ENCODE measurements at places on chromosomes 5 and 9.

- DNase-seq: no peak
Measured at GRCh38 chr5:116497631-116498030, 77.0 kb downstream of the SEMA6A start.

- no peak for DNase-seq
Measured at GRCh38 chr5:134462047-134462575, 50.4 kb upstream of the CDKN2AIPNL start.

GRCh38 chr5:123876276-123876790 is 364.4 kb downstream of the CSNK1G3 start:
- no peak for DNase-seq

DNA sequence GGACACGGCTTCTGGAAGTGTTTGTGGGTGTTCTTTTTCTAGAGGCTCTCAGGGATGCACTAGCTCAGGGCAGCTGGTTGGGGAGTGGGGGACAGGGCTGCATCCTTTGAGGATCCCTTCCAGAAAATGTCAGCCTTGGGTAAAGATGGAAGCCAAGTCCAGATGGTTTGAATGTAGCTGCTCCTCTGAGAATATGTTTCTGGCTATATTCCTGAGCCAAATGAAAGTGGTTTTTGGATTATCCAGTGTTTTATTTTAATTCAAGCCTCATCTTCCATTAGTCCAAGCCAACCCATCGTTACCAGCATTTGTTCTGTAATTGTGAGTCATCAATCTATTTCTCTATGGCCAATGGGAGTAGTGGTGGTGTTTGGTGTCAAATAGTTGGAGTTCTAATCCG is 70.4 kb downstream of the SPRY4 start:
- no peak for DNase-seq

GRCh38 chr9:87594194-87594593 is 96.5 kb downstream of the DAPK1 start:
- DNase-seq: no peak

- DNase-seq: no peak
Measured at GRCh38 chr9:123426406-123426805, 70.4 kb downstream of the CRB2 start.

DNA sequence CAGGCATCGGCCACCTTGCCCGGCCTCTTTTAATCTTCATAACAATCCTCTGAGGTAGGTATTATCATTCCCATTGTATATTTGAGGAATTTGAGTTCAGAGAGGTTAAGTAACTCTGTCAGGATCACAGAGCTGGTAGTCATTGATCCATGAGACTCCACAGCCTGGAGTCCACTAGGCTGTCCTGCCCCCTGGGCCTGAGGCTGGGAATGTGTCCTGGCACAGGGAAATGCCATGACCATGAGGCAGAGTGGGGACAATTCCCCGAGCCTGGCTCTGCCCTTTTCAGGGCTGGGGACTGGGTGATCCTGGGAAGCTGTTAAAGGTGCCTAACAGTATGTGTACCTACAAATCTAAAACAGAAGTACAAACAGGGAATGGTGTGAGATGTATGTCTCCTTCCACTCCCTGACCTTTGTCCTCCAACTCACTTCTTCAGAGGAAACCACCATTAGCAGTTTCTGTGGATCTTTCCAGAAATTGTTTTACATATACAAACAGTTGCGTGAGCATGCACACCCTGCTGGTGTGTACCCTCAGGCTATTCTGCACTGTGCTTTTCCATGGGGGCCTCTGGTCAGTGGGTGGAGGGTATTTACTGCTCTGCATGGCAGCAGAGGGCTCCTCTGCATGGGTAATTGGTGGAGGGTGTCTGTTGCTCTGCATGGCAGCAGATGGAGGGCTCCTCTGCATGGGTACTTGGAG is 53.8 kb downstream of the NDST1 start:
- DNase-seq: no peak

DNA sequence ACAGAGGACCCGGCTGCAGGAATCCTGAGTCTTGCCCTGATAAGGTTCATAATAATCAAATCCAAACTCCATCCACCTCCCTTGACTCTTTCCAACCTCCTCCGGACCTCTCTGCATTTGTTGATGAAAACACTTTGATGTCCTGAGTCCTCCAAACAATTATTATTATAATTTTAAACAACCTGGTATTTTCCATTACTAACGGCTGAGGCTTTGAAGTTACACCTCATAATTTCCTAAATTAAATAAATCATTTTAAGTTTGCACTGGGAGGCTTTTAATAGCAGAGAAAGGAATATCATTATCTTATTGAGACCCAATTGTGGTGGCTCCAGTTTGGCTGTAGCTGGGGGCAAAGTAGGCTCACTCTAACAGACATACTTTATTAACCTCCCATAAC is 9.5 kb downstream of the MSX2 start:
- no peak for DNase-seq

- no peak for DNase-seq
Measured at GRCh38 chr5:54823006-54823405, 162.4 kb downstream of the ESM1 start.

DNA sequence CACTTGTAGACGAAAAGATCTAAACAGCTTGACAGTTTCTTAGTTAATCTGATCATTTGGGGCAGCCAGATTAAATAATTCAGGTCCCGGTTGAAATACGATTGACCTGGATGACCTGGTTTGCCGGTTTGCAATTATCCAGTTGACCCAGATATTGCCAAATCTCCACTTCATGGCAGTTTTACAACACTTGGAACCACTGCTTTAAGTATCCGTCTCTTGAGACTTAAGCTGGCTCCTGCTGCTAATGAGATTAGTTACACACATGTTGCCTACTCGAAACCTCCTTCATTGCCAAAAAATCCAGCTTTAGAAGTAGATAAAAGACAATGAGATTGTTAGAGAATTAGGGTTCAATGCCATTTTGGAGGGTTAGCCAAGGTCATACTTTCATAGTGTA is 136.2 kb upstream of the HAPLN1 start:
- no peak for DNase-seq

- no peak for DNase-seq
Measured at GRCh38 chr5:76085243-76085579, 2.0 kb downstream of the SV2C start.

DNA sequence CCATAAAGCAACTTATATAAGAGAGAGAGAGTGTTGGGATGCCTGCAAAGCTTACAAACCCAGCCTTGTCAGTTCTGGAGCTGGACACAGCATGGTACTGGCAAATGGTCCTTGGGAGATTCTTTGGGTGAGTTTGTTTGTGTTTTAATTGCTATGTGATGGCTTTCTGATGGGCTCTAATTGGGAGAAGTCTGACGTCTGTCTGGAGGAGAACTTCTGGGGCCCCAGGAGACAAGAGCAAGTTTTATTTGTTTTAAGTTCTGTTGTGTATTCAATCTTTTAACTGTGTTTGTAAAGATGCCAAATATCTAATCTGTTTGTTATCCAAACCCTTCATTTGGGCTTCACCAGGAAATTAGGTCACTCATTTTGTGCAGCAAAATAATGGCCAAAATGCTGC is 50.3 kb upstream of the AFAP1L1 start:
- DNase-seq: no peak

- no peak for DNase-seq
Measured at GRCh38 chr9:124419832-124420489, 4.7 kb upstream of the PSMB7 start.

DNA sequence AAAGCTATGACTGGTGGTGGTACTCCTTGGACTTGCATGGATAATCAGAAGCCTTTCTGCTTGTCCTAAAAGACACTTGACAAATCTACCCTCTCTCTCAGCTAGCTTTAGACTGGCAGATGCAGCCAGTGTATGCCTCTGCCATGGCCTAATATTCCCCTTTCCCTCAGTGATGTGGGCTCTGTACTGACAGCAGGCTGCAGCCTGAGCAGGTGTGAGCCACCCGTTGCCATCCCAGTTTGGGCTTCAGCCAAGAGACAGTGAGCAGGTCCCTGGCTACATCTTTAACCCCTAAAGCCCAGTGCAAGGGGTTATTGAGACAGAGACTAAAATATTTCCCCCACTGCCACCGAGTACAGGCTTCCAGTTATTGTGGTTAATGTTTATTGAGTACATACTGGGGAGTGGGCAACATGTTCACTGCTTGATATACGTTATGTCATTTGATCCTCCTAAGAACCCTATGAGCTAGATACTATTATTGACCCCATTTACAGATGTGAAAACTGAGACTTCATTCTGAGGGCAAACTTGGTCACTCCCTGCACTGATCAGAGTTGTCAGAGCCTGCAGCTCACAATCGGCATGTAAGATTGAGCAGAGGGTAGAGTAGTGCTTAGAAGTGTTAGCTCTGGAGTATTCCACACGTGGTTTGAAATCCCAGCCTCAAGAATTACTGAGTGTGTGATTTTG is 254.2 kb downstream of the ARHGAP26 start:
- DNase-seq: no peak

- DNase-seq: no peak
Measured at GRCh38 chr5:7886849-7887475, 18.0 kb downstream of the MTRR start.

DNA sequence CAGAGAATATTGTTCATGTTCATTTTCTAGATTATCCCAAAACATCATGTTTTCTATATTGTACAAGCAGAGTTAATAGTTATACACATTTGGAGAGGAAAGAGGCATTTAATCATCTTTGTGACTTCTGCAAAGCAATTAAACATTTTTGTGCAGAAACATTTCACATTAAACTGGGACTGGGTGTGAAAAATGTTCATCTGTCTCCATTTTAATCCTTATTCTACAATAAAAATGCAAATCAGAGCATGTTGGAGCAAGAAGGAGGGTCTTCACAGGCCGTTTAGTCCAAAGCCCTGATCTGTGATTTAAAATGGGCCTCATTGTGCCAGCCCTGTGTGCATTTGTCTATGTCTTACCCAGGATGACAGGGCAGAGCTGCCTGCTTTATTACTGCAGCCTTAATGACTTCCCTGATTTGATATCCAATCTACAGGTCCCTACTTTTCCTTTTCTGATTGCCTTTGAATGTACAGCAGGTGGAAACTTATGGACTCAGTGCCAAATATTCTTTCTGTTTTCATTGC is 183.5 kb downstream of the CAVIN4 start:
- DNase-seq: no peak
